ENCODE measurements at places on chromosomes 2 and 18.

DNA sequence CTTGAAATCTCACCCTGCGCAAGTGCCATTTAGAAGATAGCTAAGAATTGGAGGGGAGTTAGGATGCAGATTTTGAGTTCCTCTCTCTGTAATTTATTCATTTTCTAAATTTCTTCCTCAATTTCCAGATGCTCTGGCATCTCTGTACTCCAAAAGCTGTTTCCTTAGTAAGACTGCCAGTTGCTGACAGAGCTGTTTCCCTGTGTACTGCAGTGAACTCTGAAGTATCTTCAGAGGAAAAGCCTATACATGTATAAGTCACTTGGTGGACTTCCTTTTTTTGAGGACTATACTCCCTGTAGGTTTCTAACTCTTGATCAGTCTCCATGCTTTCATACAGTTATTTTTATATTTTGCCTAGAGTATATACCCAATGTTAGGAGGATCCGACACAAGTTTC is 1.5 kb upstream of the RESP18 start:
- DNase-seq = no peak

DNA sequence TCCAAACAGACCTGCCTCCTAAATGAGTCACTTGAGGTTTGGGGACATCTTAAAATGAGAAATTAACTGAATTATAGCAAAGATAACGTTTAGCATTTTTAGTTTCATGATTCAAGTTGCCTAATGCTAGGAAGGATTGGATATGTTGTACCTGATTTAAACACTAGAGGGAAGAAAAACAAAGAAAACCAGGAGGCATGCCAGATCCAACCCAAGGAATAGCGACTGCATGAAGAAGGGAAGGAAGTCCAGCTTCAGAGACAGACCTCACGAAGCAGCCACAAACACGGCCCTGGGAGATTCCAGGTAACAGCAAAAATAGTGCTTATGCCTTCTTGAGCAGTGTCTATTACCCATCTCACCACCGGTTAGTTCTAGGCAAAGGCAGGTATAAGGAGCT is 499.9 kb upstream of the SPHKAP start:
- peak; percentile 11 for DNase-seq

DNA sequence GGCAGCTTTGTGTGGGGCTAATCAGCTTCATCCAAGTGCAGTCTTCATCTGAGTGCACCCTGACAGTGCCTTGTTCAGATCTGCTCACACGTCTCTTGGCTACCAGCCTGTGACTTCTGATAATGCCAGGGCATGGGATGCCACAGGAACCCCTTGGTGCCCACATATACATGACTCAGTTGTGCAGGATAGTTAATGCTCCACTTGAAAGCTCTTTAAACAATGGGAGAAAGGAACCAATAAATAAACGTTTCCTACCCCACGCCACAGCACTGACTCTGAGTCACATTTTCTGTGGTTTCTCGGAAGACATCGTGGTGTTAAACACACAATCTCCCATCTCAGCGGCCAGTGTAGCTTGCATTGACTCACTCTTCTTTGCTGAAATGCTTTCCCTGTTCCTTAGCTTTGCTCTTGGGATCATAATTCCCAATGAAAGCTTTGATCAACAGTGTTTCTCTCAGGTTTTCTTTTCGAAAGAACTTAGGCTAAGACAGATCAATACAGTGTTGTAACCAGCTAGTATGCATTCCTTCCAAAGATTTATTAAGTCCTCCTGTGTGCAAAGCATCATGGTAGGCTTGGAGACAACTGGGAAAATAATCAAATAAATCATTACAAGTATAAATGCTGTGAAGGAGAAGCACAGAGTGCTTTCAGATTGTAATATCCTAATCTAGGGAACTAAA is 142.0 kb downstream of the COPS8 start:
- peak; percentile 21 for DNase-seq

DNA sequence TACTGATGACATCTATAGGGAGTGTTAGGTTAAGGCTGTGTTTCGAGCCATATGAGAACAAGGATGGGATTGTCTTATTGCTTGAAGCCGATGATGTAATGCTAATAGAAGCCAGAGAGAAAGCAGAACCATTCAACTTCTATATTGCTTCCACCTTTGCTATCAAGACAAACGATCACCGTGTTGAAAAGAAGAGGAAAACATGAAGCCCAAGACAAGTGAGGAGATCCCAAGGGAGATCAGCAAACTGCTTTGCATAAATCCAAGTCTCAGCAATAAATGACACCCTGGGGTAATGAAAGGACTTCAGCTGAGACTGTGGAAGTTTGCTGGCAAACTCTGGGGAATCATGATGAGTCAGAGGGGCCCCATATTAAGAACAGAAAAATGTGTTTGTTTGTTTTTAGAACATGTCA is 206.2 kb downstream of the NCKAP5 start:
- DNase-seq = peak; percentile 5

DNA sequence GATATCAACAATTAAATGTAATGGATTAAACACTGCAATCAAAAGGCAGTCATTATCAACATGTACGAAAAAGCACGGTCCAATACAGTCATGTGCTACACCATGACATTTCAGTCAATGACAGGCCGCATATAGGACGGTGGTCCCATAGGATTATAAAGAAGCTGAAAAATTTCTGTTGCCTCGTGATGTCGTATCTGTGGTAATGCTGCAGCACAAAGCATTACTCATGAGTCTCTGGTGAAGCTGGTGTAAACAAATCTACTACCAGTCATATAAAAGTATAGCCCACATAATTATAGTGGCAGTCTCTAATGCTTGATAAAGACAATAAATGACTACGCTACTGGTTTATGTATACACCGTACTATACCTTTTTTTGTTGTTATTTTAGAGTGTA is 58.4 kb downstream of the RABL2A start:
- DNase-seq = no peak

DNA sequence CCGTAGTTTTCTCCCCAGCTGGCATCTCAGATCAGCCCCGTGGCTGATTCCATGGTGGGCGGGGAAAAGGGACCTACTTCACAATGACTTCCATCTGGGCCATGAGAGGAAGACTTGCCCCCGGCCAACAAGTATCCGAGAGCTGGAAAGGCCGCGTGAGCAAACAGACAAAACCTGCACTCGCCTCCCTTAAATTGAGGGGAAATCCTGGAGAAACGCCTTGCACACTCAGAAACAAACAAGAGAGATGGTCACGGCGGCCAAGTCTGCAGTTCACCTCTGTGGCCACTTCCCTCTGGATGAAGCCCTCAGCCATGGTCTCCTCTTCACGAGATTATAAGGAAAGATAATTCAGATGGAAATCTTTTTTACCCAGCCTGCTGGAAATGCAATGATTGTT is 39.4 kb upstream of the TPO start:
- DNase-seq = no peak
